ENCODE measurements at places on chromosomes 1 and 21. TPM values are rescaled to one million over a fixed set of nuclear protein-coding genes. Genes with fewer than 3 reads are reported as not detected.

GRCh38 chr1:84073266-84073665 lies 70.8 kb upstream of the PRKACB start:
- no peak overlapping the region for H3K4me3 ChIP-seq
- H3K27me3 ChIP-seq, result peaks cover 4% of the 10 kb centered on the region
- DNase-seq, result no peak
- peaks cover 6% of the 10 kb centered on the region for H3K4me1 ChIP-seq

DNA sequence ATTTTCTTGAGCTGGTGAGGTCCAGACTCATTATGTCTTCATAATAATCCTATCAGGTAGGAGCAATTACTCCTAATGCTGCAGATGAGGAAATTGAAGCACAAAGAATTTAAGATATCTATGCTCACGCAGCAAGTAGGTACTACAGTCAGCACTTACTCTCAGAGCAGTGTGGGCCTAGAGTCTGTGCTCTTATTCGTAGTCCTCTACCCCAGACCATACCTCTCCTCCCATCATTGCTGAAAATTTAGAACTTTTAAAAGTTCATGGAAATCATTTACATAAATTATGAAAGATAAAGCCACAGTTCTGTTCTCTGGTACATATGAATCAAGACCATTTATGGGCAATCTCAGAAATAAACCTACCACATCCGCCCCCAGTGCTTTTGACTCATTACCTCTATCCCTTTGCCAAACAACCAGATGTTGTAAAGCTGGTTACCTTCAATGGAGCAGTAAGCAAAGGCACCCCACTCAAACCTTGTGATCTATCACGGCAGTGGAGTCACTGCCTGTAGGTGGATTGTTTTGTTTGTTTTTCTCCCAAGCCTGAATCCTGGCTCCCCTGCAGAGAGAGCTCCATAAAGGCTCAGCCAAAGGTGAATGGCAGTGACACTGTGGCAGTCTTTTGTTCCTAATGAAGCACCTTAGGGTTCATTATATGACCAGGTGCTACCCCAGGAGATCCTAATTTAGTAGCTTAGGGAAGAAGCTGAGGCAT lies 20.9 kb upstream of the MAN1A2 start:
- H3K36me3 ChIP-seq, result no peaks in the 10 kb centered on the region
- no peak overlapping the region for H3K27ac ChIP-seq
- no peak overlapping the region for H3K4me3 ChIP-seq
- H3K4me1 ChIP-seq, result no peaks in the 10 kb centered on the region
- H3K27me3 ChIP-seq, result no peaks in the 10 kb centered on the region
- no peak for DNase-seq

GRCh38 chr1:215277532-215277931 lies 195.0 kb downstream of the KCNK2 start:
- H3K27me3 ChIP-seq, result no peaks in the 10 kb centered on the region
- no peaks in the 10 kb centered on the region for H3K4me1 ChIP-seq
- DNase-seq, result no peak
- no peaks in the 10 kb centered on the region for H3K36me3 ChIP-seq
- H3K27ac ChIP-seq, result no peak overlapping the region

The TSPAN2 gene
- 2.1 TPM for total RNA-seq

The CRP gene
- total RNA-seq, result not detected

The FCRL1 gene
- total RNA-seq, result not detected
